ENCODE measurements at places on chromosomes 11 and 22.

- DNase-seq: no peak
Observed at GRCh38 chr11:73327812-73328364, 19.8 kb downstream of the ARHGEF17 start.

DNA sequence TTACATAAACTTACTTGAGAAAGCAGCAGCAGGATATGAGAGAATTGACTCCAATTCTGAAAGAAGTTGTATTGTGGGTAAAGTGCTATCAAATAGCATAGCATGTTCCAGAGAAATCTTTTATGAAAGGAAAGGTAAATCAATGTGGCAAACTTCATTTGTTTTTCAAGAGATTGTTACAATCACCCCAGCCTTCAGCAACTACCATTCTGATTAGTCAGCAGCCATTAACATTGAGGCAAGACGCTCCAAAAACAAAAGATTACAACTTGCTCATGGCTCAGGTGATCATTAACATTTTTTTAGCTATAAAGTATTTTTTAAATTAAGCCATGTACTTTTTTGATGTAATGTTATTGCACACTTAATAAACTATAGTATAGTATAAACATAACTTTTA, 357.2 kb downstream of the TMEM135 start:
- DNase-seq: no peak

- DNase-seq: no peak
Observed at GRCh38 chr22:35352214-35353111, 28.4 kb upstream of the HMOX1 start.

DNA sequence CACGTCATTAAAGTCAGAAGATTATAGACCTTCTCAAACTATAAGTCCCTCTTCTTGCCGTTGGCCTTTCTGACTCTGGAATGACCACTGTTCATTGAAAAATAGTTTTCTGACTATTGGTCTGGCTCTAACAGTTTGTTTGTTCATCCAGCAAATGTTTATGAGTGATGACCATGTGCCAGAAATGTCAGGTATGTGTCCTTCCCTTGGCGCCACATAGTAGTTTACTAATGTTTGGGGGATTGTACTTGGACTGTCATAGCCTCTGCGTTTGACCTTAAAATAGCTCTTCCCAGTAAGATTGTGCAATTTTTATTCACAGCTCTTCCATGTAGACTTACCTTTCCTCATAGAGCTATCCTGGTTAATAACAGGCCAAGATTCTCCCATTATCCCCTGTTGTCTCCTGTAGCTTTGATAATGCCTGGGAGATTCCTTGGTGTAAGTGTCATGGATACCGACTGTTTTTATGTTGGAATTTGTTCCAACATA, 13.7 kb downstream of the MCAM start:
- no peak for DNase-seq

GRCh38 chr22:41237036-41237706, 3.6 kb downstream of the CHADL start:
- no peak for DNase-seq

- no peak for DNase-seq
Observed at GRCh38 chr11:34656062-34656720, 35.3 kb downstream of the EHF start.

DNA sequence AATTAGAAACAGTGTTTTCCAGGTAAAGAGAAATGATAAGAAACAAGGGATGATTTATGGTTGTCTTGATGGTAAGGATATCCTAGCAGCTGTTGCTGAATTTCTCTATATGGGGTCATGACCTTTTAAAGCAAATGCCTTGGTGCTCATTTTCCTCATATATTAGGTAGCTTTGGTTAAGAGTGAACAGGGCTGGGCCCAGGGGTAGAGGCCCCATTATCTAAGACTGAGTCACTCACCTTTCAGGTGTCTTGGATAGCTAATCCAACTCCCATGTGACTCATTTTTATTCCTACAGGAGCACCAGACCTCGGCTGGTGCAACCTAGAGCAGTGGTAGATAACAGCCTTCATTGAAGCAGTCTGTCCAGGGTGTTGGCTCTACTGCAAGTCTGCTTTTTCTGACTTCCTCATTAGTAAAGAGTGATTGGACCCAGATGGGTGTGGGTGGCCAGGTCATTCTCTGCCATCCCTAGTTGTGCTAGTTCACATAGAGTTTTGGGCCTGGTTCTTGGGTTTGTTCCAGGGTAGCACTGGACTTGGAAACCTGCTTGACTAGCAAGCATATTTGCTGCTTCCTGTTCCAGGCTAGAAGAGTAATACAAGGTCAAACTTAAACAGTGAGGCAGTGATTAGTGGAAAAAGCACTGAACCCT, 37.4 kb downstream of the CTNND1 start:
- no peak for DNase-seq

DNA sequence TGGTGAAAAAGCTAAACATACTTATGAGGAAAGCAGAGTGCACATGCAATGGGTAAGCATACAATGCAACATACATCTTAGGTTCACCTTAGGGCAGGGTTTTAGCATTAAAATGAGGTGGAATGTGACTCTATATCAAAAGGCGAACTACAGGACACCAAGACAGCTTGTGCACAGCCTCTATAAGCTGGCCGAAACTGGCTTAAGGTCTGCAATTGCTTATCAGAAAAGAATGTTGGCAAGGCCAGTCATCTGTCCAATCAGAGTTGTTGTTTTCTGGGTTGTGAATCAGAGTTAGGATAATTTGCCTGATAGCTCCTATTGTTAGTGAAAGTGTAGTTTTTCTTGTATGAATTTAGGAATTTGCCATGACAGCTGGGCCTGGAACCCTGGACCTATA, 76.5 kb downstream of the LRRC4C start:
- no peak for DNase-seq

GRCh38 chr11:70243912-70244652, 26.4 kb upstream of the PPFIA1 start:
- no peak for DNase-seq

GRCh38 chr11:69642549-69642912, 1.6 kb downstream of the CCND1 start:
- peak; percentile 14 for DNase-seq

DNA sequence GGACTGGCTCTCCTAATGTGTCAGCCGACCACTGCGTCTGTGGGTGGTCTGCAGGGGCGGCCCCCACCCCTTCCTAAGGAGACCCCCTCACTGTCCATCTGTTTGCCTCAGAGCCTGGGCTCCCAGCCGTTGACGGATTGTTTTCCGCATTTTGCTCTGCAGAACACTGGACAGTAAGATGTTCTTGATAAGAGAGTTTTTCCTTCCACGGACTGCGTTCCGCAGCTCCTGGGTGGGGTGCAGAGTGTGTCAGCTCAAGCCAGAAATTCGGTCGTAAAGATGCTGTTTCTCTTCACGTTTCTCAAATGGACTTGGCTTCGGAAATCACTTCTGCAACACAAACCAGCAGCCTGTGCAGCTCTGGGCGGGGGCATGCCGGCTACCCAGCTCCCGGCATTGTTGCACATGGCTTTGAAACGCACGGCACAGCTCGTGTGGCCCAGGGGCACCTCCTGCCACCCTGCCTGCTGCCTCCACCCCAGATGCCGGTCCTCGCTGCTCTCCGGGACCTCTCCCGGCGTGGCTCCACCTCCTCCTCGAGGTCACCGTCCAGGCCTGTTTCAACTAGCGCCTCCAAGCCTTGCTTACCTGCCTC, 2.9 kb upstream of the MRGPRG start:
- DNase-seq: no peak

Measured in stimulated activated CD8-positive, alpha-beta memory T cell treated with anti-CD3 and anti-CD28 coated beads, Interleukin-2, amount 100 ng/mL, for 1 hour (primary cell).